ENCODE measurements at places on chromosomes 13 and 19.

GRCh38 chr19:13699786-13700185 is 64.5 kb upstream of the MRI1 start:
- DNase-seq = no peak

GRCh38 chr13:36431204-36432105 is 840 bp upstream of the CCNA1 start:
- no peak for DNase-seq

- no peak for DNase-seq
Measured at GRCh38 chr13:93225610-93226009, 997 bp upstream of the GPC6 start.

GRCh38 chr13:35888457-35888883 is 242.7 kb downstream of the DCLK1 start:
- no peak for DNase-seq

GRCh38 chr19:2553510-2553909 is 77.6 kb downstream of the GADD45B start:
- DNase-seq = no peak

DNA sequence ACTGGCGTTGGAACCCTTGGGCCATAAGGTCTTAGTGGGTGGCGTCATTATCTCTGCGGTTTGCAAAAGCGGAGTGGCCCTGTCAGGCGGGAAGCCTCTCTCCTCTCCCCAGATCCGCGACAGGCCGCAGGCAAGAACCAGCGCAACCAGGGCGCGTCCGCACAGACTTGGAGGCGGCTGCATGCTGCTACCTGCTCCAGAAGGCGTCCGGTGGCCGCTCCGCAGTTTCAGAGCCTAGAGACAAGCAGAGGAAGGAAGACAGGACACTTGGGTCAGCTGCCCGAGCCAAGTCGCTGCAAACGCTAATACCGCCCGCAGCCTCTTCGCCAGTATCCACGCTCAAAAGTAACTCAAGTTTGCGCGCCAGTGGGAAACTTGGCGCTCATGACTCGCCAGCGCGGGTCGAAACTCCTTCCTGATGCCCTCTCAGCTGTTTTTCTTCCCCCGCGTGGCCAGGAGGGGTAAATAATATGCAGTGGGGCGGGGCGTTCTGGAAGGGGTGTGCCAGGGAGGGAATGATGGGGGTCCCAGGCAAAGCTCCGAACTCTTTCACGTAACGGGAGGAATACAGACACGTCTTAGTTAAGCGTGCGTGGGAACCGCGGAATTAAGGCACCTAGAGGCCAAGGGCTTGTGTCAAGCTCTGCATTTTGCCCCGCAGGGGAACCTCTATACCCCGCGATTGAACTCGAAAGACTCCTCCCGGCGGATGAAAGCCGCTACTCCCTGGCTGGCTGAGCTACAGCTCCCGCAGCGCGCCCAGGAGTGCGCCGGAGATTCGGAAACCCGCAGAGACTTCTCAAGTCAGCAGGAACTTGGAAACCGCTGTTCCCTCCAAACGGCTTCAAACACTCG is at the start of gene EDNRB:
Gene EDNRB, minus strand, starts transcription at position 441 of the 855 bp plus-strand sequence. Its CDS starts 258 bp downstream, at position 183.
- no peak for DNase-seq

GRCh38 chr19:47389150-47389556 is 30.2 kb downstream of the MEIS3 start:
- DNase-seq = no peak

DNA sequence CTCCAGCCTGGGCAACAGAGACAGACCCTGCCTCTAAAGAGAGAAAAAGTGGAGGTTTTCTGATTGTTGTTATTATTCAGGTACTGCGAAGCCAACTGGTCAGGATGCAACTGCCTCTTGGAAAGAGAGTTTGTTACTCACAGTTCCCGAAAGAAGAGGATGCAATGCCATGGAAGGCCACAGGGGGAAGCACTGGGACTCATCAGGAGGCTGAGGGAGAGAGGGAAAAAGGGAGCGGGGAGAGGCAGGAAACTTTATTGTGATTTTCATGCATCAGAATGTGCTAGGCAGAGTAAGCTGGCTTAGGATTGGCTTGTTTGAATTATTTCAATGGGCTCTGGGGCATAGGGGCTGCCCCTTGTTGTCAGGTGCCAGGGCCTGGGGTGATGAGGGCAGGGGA is 27.6 kb downstream of the MYO9B start:
- DNase-seq = no peak

DNA sequence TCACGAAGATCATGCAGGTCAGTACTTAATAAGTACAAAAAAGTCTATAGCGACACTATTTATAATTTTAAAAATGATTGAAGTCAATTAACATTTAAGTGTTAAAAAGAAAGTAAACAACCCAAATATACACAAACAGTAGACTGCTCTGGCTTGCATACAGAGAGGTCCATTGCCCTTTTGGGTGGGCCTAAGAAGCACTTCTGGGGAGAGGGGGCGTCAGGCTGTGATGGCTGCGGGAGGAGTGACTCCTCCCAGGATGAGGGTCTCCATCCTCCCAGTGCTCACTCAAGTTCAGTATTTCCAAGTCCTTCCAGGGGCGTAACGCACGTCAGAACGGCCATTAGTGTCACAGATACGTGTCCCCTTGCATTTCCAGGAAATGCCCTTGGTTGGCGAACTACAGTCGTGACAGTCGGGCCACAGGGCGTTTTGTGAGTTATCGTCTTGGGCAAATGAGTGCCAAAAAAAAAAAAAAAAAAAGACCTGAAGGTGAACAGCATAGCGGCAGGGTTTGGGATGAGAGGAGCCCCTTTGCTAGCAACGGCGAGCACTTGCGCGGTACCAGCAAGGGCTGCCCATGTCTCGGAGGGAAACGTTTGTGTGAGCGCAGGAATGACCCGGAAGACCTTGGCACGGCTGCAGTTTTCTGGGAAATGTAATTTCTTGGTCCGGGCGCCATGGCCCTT is at the start of gene SCGB2B2:
Gene SCGB2B2, minus strand, starts transcription at position 463 of the 689 bp plus-strand sequence. CDS start 82,596 bp downstream, outside the sequence.
- DNase-seq = peak; percentile 24

GRCh38 chr19:20339444-20339843 is 172.4 kb downstream of the ZNF486 start:
- DNase-seq = no peak

DNA sequence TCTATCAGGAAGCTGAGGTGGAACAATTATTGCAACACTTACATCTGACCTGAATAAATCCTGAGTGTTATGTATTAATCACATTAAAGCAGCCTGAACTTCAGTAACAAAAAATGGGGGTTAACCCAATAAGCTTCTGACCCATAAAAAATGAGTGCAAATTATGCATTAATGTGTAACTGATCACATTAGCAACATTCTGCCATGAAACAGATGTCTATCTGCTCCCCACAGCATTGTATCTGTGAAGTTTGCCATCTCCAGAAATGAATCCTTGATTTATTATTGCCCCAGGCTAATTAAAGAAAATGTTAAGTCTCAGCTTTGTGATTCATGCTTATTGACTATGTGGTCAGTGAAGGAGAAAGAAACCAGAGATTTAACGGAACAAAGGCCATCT is 304.9 kb downstream of the PCDH20 start:
- no peak for DNase-seq

DNA sequence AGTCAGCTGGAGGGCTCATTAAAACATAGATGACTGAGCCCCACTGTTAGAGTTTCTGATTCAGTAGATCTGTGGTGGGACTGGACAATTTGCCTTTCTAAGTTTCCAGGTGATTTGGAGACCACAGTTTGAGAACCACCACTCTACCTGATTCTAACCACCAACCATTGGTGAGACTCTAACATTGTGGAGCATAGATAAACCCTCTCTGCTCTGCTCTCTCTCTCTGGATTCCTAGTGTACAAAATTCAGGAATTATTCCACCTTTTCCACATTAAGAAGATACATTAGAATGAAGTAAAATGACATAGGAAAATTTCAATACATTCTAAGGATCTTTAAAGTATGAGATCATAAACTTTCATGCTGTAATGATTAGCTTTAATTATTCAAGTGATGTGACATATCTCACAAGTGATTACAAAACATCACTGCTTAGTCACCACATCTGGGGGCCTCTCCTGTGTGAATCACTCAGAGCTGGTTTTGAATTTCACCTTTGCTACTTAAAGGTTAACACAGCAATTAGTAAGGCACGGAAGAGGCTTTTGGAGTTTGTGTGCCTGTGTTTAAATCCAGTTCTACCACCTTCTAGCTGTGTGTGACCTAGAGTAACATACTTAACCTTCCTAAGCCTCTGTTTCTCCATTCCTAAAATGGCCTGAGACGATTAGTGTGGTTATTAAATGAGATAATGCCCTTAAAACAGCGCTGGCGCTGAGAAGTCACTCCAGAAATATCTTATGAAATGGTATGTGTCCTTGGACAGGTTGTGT is 78.5 kb upstream of the NBEA start:
- peak; percentile 71 for DNase-seq

- no peak for DNase-seq
Measured at GRCh38 chr19:30584090-30584489, 211.9 kb downstream of the ZNF536 start.

DNA sequence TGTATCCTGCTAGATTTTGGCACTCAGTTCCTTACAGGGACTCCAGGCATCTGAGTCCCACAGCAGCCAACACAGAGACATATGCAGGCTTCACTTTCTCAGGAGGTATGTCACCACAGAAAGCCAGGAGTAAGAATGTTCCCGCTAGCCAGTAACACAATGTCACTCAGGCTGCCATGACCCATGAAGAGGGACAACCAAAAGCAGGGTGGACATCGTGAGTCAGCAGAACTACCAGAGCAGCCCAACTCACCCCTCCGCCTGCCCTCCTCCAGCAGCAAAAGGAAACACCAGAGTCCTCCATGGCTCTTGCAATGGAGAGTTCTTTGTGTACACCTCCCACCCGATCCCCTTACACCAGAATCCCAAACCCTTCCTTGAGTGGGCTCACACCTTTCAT is 95.4 kb downstream of the CRYL1 start:
- DNase-seq = no peak

- no peak for DNase-seq
Measured at GRCh38 chr13:113653264-113654174, 4.5 kb downstream of the ATP4B start.

GRCh38 chr19:43476606-43477005 is 11.2 kb upstream of the LYPD3 start:
- DNase-seq = peak; percentile 46

DNA sequence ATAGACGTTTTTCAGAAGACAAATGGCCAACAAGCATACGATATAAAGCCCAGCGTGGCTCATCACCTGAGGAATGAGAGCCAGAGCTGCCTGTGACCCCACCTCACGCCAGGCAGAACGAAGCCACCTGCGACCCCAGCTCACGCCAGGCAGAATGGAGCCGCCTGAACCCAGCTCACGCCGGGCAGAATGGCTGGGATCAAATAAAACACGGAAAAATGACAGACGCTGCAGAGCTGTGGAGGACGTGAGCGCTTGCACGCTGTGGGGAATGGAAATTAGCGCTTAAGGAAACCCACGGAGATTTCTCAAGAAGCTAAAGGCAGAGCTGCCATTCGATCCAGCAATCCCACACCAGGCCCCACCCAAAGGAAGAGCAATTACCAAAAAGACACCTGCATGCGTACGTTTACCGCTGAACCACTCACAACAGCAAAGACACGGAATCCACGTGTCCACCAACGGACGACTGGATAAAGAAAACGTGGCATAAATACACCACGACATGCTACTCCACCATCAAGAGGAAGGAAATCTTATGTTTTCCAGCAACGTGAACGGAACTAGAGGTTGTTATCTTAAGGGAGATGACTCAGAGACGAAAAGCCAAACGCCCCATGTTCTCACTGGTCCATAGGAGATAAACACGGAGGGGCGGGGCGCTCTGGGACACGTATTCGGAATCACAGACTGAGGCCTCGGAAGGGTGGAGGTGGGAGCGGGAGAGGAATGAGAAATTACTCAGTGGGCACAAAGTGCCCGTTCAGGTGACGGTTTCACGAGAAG is 30.7 kb upstream of the C13orf46 start:
- no peak for DNase-seq

DNA sequence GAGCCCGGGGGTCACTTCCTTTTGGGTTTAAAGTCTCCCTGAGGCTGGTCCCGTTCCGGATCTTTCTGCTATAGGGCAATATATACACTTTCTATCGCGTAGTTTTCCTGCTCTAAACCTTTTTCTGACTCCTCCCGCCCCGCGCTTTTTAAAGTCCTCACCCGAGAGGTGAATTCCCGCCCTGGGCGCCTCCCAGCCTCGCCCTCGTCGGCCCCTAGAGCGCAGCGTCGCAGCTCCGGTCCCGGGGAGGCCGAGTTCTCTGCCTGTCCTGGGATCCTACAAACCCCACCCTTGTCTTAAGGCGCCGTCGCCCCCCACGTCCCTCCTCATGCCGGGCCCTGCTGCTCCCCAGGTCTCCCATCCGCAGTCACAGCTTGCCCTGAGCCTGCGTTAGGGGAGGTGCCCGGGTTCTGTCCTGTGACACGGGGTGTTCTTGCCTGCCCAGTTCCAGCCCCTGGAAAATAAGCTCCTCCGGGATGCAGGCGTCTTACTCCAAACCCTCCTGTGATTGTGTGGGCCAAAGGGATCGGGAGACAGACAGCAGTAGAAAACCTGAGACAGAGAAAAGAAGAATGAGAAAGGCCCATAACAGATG is 491 bp downstream of the ZNF525 start:
- no peak for DNase-seq

GRCh38 chr19:33868788-33869412 is 72.2 kb downstream of the KCTD15 start:
- peak; percentile 1 for DNase-seq

DNA sequence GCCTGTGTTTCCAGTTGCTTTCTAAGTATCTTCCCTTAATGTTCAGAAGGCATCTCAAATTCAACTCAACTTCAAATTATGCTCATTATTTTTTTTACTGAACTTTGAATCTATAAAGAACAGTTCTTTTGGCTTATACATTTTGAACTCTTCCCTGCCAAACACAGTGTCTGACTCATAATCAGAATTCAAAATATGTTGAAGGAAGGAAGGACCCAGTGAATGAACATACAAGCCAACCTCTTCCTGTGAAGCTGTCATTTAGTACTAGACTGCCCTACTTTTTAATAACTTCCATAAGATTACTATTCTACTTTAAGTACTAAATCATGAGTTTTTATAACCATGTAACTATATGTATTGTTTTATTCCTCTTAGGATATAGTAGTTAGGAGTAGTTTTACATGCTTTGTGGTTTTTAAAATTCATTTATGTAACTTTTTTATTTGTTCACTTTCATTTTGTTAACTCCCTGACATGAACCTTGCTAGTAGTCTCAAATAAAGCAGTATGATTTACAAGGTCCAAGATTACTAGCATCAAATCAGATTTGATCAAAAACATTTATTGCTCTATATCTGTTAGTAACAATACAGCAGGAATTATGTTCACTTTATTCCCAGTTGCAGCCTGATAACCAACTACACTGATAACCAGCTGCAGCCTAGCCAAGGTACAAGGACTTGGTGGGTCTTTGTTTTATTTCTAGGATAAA is 6.4 kb downstream of the NUDT15 start:
- peak; percentile 28 for DNase-seq

GRCh38 chr13:50537029-50537428 is 306.5 kb downstream of the DLEU7 start:
- DNase-seq = no peak

DNA sequence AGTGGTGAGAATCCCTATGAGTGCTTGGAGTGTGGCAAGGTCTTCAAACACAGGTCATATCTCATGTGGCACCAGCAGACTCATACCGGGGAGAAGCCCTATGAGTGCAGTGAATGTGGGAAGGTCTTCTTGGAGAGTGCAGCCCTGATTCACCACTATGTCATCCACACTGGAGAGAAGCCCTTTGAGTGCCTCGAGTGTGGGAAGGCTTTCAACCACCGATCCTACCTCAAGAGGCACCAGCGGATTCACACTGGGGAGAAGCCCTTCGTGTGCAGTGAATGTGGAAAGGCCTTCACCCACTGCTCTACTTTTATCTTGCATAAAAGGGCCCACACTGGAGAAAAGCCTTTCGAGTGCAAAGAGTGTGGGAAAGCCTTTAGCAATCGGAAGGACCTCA is 18.7 kb upstream of the AURKC start:
- no peak for DNase-seq

GRCh38 chr19:38018694-38019395 is 111.8 kb downstream of the SIPA1L3 start:
- DNase-seq = no peak

Data from AG09309 (cell line).